ENCODE measurements at places on chromosomes 1 and 21.

GRCh38 chr1:161223805-161224694 is 622 bp upstream of the APOA2 start:
- DNase-seq: no peak

- DNase-seq: peak; percentile 93
Measured at GRCh38 chr1:172948457-172948856, 102.3 kb downstream of the TNFSF18 start.

GRCh38 chr1:207194197-207194596 is 90.2 kb downstream of the C4BPA start:
- no peak for DNase-seq

GRCh38 chr1:221031458-221032203 is 152.4 kb downstream of the HLX start:
- DNase-seq: no peak

- DNase-seq: peak; percentile 50
Measured at GRCh38 chr1:109239409-109240068, 9.8 kb upstream of the CELSR2 start.

GRCh38 chr1:234715252-234716014 is 105.5 kb upstream of the IRF2BP2 start:
- DNase-seq: no peak

DNA sequence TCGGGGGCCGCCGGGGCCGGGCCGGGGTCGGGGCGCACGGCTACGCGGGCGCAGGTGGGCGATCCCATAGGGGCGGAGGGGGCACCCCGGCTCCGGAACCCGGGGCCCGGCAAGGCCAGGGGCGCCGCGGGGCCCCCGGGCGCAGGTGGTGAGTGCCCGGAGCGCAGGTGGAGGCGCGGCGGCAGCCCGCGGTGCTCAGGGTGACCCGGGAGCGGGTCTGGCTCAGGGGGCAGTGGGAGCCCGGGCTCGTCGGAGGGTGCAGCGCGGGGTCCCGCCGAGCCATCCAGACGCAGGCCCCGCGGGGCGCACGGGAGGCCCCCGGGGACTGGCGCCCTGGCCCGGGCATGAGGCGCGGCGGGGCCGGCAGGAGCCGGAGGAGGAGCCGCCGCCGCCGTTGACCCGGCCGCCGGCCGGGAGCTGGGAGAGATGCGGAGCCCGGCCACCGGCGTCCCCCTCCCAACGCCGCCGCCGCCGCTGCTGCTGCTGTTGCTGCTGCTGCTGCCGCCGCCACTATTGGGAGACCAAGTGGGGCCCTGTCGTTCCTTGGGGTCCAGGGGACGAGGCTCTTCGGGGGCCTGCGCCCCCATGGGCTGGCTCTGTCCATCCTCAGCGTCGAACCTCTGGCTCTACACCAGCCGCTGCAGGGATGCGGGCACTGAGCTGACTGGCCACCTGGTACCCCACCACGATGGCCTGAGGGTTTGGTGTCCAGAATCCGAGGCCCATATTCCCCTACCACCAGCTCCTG is 489 bp downstream of the CELSR2 start:
- no peak for DNase-seq

- DNase-seq: no peak
Measured at GRCh38 chr21:20258542-20258941, 739.7 kb upstream of the NCAM2 start.

- DNase-seq: no peak
Measured at GRCh38 chr1:6805004-6805416, 19.8 kb downstream of the CAMTA1 start.

- DNase-seq: no peak
Measured at GRCh38 chr1:26493267-26493666, 21.0 kb downstream of the HMGN2 start.

DNA sequence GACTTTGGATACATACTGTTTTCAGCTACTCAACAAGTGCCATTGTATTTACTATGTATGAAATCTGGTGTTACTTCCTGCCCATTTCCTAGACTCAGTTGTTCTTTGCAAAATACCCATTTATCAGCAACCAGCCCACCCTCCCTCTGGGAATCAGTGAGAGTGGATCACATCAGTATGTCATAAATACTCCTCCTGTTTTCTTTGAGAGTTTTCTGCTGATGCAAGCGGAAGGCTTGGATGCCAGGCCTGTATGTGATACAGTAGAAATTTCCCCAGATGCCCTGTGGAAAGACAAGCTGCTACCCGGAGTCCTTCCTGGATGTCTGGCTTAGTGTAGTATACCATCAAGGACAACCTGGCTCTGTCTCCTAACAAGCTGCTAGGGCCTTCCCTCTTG is 2.4 kb upstream of the PTPRC start:
- DNase-seq: no peak

DNA sequence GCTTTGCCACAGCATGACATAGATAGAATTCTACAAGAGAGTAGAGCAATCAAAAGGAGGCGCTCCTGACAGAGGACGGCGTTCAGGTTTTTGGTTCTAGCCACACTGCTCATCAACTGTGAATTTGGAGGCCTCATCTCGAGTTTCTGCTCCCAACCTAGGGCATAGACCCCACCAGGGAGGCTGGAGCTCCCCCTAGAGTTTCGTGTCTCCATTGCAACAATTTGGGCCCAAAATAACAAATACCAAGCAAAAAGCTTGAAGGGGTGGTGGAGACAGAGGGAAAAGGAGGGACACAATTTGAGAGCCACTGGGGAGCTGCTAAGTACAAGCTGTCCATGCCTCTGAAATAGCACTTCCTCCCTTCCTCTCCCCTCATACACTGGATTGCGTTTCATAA is 297.0 kb downstream of the GPATCH2 start:
- peak; percentile 26 for DNase-seq

DNA sequence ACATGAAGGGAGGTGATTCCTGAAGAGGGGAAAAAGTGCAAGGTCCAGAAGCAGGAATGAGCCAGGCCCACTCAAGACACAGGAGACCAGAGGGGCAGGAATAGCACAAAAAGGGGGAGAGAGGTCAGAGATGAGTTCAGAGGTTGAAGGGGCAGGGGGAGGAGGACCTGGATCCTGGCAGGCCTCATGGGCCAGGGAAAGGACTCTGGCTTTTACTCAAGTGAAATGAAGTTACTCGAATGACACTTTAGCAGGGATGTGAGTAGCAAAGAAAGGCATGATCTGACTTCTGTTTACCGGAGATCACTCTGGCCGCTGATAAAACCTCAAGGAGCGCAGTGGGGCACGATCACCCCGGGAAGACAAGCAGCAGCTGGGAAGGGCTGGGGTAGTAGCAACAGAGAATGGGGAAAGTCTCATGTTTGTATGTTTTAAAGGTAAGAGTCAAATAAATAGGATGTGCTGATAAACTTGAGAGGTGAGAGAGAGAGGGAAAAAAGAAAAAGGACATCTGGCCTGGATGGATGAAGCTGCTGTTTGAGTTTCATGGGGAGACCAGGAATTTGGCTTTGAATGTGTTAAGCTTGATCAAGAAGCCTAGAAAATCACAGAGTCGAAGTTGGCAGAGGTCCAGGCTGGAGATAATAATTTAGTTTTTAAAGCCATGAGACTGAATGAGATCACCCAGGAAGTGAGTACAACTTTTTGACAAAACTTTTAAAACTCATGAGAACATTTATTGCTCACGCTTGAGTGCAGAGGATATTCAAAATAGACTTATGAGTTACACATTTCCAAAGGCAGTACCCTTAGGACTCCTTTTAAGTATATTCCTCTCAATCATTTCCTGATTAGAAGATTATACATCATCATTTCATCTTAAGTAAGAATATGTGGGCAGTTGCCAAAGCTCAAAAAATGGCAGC is 156.0 kb downstream of the RERE start:
- DNase-seq: peak; percentile 95

GRCh38 chr1:3031401-3032221 is 10.3 kb downstream of the ACTRT2 start:
- no peak for DNase-seq

DNA sequence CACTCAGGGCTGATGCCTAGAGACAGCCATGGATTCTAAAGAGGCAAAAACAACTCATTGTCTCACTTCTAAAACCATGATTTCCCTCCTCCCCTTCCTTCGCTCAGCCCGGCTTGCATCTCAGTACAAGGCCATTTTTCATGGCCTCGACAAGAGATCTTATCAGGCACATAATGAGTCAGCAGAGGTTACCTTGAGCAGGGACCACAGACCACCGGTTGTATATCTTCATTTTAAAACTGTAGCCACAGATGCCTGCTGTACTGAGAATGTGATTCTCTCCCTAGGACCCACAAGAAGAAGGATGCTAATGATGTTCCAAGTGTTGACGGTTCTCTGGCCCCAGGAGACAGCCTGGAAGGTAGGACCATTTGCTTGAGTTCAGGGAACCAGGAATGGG is 331.9 kb downstream of the AJAP1 start:
- no peak for DNase-seq

DNA sequence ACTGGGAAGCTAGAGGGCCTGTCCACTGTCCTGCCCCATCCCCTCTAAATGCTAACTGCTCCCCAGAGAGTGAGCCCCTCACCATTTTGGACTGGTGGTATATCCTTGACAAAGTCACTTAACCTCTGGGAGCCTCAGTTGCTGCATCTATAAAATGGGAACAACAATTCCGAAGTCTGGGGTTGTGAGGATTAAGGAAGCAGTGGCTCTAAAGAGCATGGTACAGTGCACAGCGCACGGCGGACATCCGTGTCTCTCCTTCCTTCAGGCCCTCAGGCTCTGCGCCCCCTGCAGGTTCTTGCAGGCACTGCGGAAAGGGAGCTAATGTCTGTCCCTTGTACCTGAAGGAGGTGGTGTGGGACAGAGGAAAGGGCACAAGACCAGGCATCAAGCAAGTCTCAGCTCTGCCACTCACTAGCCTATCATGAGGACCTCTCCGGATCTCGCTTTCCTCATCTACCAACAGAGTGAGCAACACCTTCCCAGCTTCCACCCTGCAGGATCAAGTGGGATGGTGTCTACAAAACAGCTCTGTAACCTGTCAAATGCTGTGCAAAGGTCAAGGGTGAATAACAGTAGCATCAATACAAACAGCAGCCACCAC is 20.1 kb downstream of the ECE1 start:
- peak; percentile 60 for DNase-seq

DNA sequence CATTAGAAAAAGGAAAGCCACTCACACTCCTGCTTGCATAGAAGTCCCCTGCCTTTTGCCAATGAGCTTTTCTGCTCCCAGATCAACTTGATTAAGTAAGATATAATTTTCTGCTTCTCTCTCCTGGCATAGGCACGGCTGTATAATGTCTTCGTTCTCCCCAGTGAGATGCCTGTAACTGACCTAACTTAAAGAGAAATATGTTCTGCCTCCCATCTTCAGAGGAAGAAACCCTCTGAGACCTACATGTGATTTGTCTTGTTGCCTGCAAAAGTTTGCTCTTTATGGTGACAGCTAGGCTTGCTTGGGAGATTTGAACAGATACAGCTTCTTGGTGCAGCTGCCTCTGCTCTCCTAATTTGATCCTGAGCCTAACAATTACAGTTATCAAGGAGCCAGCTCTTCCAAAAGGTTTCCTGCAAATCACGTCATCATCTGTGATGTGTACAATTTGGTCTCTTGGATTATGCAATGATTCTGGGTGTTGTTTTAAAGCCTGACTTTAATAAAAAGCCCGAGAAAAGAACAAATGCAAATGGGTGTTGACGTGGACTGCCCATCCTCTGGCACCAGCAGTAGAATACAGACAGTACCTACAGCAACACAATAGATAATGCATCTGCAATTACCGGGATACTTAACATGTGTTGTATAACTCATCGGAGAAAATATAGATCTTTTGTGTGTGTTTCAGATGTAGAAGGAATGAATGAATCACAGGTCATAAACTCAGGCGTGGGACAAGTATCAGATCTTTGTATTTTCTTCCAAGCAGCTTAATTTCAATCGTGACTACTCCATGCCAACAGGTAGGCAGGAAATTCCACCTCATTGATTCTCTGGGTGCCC is 76.2 kb upstream of the KAZN start:
- DNase-seq: peak; percentile 76

GRCh38 chr1:27003745-27004470 is 8.7 kb downstream of the TENT5B start:
- DNase-seq: no peak

GRCh38 chr1:59396387-59396786 is 99.5 kb downstream of the FGGY start:
- no peak for DNase-seq

GRCh38 chr1:84598418-84598817 is 24.2 kb upstream of the CTBS start:
- DNase-seq: peak; percentile 47

- DNase-seq: no peak
Measured at GRCh38 chr1:6832531-6833188, 47.4 kb downstream of the CAMTA1 start.

- no peak for DNase-seq
Measured at GRCh38 chr1:26044971-26045721, 772 bp downstream of the SLC30A2 start.

GRCh38 chr21:38476385-38476784 is 21.9 kb downstream of the ERG start:
- DNase-seq: no peak

DNA sequence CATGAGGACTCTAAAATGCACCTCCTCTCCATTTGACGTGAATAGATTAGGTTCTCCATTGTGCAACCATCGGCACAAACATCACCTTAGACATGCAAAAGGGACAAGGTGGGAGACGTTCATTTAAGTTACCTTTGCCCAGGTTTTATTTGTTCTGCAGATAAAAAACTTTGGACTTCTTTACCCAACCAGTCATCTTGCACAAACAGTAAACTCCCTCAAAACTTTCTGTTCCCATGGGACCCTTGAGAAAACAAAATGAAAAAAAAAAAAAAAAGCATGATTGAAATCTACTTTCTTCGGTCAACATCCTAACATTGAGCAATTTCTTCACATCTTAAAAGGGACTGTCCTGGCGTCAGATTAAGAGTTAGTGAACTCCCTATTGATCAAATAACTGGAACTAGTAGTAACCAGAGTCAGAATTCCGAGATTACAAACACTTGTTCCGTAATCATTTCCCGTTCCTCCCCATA is 31.4 kb upstream of the PROX1 start:
- DNase-seq: no peak

- peak; percentile 83 for DNase-seq
Measured at GRCh38 chr1:9561429-9561828, 22.2 kb downstream of the SLC25A33 start.

- no peak for DNase-seq
Measured at GRCh38 chr1:113581323-113581722, 178.0 kb downstream of the PHTF1 start.

- DNase-seq: no peak
Measured at GRCh38 chr1:113169591-113169990, 96.6 kb downstream of the LRIG2 start.

- no peak for DNase-seq
Measured at GRCh38 chr1:232776526-232777106, 28.6 kb upstream of the MAP10 start.

DNA sequence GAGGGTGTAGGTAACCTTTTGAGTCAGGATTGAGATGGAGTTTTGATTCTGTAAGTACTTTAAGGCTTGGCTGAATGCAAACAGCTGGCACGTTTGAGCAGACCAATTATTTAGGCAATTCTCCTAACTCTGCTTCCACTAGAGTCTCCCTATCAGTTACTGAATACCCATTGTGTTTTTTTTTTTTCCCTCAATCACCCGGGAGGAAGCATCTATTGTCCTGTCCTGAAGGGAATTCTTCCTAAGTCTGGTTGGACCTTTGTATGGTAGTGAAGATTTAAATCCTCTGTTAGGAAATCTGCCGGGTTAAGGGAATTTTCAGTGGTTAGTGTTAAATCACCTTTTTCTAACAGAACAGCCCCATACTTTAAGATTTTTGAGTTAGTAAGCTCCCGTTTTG is 571.2 kb upstream of the USP24 start:
- DNase-seq: no peak

GRCh38 chr1:115314765-115315164 is 23.3 kb downstream of the NGF start:
- DNase-seq: peak; percentile 81

- no peak for DNase-seq
Measured at GRCh38 chr1:67280696-67281095, 27.0 kb upstream of the IL12RB2 start.

All from fibroblast of skin of right biceps (primary cell).